ENCODE measurements at places on chromosomes 7 and 10.

DNA sequence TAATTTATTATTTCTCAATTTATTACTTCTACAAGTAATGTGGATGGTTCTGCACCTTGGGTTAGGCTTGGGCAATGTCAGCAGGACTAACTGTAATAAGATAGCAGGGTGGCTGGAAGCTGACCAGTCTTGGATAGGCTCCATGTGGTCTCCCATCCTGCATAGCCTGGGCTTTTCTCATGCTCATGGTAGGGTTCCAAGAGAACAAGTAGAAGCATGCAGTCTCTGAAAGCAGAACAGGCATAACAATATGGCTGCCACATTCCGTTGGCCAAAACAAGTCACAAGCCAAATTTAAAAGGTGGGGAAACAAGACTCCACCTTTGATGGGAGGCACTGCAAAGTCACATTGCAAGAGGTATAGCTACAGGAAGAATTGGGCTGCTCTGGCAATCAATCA, 98.6 kb upstream of the MDFIC start:
- DNase-seq = no peak

DNA sequence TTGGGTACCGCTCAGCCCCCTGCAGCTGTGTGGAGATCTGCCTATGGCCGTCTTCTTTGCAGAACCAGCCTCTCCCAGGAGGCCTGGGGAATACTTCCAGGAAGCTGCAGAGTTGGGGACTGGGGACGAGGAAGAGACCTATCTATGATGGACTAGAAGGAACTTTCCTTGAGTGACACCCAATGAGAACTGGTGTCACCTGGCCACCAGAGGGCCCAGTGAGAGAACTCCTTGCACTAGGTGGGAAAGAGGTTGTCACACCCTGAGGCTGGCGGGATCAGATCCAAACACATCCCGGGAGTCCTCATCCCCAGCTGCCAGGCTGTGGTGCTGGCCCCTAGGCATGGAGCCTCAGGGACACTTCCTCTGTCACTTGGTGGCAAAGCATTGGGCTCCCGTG, 4.9 kb upstream of the GRID2IP start:
- no peak for DNase-seq

- DNase-seq = no peak
Measured at GRCh38 chr7:20307901-20308300, 22.8 kb upstream of the ITGB8 start.

DNA sequence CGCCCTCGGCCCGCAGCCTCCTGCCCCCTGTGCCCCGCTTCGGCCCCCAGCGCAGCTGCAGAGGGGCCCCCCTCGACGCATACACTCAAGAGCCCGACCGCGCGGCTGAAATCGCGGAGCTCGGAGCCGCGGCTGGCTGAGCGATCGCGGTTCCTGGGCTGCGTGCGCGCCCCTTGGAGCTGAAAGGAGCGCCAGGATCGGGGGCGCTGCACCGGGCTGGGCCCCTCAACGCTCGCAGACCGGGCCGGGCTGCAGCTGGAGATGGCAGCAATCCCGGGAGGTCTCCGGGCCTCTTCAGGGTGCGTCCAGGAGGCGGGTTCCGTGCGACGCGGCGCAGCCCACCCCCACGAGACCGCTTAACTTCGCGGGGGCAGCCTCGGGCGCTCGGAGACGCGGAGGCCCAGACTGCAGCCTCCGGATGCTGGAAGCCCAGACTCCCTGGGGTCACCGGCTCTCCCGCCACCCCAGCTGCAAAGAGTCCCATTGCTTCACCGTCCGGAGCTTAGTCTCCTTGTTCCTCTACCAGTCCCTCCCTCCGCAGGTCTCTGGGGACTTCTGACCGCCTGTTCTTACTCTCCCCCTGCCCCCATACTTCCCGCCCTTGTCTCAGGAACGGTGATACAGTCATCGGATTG, 73.0 kb upstream of the LRRC4 start:
- DNase-seq = no peak

GRCh38 chr7:35448486-35448885, 194.6 kb upstream of the TBX20 start:
- no peak for DNase-seq

- DNase-seq = no peak
Measured at GRCh38 chr7:5223646-5224340, 33.8 kb downstream of the WIPI2 start.

- no peak for DNase-seq
Measured at GRCh38 chr7:30327813-30328212, 43.4 kb downstream of the ZNRF2 start.

DNA sequence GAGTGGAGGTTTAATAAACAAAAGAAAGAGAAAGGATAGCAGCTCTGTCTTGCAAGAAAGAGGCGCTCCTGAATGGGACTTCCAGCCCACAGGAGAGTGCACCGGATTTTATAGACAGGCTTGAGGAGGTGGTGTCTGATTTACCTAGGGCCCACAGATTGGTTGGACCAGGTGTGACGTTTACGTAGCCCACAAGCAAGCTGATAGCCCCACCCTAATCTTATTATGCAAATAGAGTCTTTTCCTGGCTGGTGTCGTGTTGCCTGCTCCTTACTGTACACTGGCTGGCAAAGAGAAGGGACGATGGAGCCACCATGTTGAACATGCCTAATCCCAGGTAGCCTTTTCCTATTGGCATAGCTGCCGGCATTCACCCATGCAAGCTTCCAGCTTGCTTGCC, 319.7 kb upstream of the POM121L12 start:
- no peak for DNase-seq

DNA sequence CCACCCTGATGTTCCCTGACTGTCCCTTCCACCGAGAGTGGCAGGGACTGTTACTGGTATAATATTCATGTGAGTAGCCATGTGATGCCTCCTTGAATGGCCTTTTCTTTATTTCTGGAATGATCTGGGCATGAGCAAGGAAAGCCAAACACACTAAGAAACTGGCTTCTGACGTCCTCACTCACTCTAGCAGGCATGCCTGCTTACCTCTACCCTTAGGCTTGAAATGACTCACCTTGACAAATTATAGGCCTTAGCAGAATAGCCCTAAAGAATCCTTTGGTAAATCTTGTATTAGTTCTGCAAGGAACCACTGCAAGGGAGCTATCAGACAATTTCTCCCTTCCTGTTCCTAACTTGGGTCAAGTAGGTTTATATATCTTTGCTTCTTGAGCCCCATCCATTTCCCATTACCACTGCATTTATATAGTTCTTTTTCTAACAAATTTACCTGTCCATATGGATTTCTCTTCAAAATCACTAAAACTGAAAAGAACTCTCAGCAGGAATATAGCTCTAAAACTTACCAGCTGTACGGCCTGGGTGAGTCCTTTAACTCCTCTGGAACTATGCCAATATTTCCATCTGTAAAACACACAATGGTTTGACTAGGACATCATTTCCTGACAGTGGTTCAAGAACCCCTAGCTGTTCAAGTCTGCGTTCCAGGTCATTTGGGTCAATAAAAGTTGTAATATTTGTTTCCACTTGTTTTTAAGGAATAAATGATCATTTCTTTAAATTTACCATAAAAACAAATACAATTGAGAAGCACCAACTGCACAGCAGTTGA, 13.0 kb upstream of the NDUFA5 start:
- no peak for DNase-seq

GRCh38 chr10:128868481-128868880, 598.6 kb upstream of the MGMT start:
- DNase-seq = no peak

DNA sequence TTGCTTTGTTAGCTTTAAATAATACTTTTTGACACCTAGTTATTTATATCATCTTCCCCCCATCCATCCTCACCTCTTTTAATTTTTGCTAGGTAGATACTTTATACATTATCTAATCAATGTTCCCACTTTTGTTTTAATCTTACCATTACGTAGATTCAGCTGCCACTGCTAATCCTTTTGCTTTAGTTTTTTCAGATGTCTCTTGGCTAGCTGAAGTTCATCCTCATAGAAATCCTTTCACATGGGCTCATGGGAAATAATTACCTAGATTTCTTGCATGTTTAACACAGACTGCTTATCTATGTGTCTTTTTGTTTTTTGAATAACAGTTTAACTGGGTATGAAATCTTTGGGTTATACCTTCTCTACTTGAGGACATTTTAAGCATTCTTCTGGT, 60.1 kb downstream of the ZNRF2 start:
- no peak for DNase-seq

DNA sequence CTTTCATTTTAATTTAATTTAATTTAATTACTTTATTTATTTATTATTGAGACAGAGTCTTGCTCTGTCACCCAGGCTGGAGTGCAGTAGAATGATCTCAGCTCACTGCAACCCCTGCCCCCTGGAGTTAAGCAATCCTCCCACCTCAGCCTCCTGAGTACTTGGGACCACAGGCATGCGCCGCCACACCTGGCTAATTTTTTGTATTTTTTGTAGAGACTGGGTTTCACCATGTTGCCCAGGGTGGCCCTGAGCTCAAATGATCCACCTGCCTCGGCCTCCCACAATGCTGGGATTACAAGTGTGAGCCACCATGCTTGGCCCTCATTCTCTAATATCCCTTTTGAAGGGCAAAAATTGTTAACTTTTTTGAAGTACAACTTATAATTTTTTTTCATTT, 92.9 kb downstream of the XRCC2 start:
- DNase-seq = no peak

- no peak for DNase-seq
Measured at GRCh38 chr7:13262929-13263530, 575.6 kb downstream of the ARL4A start.

DNA sequence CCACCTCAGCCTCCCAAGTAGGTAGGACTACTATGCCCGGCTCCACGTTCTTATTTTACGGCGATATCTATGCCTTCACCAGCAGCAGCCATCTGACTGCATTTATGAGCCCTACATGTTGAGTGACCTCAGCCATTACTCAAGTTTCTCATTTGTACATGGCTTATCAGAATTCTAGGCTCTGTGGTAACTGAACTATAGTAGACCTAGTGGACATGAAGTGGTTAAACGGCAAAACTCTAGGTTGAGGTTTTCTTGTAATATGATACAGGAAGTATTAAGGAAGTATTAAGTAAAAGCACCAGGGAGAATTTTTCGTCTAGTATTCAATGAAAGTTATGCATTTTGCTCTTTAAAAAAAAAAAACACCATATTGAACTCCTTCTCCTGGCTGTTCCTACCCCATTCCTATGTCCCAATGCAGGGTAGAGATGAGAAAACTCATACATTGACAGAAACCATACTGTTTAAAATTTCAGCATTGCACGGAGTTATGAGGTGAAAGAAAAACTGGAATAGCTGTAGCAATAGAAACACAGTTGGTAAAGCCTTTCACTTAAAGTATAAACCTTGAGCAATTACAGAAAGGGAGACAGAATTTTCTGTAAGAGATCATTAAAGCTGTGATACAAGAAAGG, 39.8 kb upstream of the EPC1 start:
- DNase-seq = no peak

DNA sequence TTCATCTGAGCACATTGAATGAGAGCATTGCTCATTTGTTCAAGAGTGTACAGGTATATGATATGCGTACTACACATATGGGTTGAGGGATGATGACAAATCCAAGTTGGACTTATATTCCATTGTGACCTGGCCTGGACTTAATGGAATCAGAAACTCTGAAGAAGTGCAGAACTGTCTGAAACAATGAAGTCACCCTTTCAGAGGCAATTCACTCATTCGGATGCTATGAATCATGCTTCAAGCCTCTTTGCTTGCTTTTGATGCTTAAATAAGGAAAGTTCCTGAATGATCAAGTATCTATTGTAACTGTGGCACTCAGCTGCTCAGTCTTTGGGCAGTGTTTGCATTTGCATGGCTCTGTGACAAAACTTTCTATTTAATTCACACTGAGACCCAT, 93.4 kb downstream of the ZNF365 start:
- DNase-seq = no peak

- no peak for DNase-seq
Measured at GRCh38 chr10:19811540-19811939, 4.7 kb upstream of the PLXDC2 start.

GRCh38 chr10:34161777-34162370, 653.2 kb downstream of the PARD3 start:
- DNase-seq = no peak

- DNase-seq = no peak
Measured at GRCh38 chr7:137001041-137001440, 132.6 kb downstream of the CHRM2 start.

- no peak for DNase-seq
Measured at GRCh38 chr10:612696-613095, 76.8 kb downstream of the DIP2C start.

GRCh38 chr7:83509255-83510021, 139.5 kb downstream of the SEMA3E start:
- DNase-seq = no peak

DNA sequence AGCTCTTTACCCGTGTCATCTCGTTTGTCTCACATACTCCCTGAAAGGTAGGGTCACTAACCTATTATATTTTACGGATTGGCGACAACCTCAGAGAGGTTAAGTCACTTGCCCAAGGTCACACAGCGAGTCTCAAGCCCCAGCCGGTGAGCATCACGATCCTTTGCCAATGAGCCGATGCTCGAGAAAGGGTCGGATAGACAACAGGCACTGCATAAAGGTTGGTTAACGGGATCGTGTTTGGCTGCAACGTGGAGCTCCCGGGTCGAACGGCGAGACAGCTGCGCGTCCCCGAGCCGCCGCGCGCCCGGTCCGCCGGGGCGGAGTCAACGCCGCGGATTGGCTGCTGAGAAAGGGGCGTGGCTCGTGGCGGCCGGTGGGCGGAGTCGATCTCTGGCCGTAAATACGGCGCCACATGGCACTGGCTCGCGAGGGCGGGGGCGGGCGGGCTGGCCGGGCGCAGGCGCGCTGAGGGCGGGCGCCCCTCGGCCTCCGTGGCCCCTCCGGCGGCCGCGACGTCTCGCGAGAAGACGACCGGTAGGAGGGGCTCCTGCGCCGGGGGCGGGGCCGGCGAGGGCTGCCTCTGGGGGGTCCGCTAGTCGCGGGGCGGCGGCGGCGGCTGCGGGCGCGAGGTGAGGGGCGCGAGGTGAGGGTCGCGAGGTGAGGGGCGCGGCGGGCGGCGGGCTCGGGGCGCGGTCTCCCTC, at the start of gene CHST12:
CHST12 (plus strand) TSS at position 598 of the 704 bp plus-strand sequence. CDS start 29,029 bp downstream, outside the sequence.
- DNase-seq = peak; percentile 89

GRCh38 chr10:128022261-128023196, 103.7 kb downstream of the MKI67 start:
- no peak for DNase-seq
